Right kidney (tissue), 9 donors: ENCODE measurements at places on chromosomes 1 and 21.

GRCh38 chr1:213326281-213327016 lies 275.4 kb downstream of the RPS6KC1 start:
- no peak for DNase-seq

GRCh38 chr1:967466-968343 lies 1.4 kb downstream of the PLEKHN1 start:
- DNase-seq = no peak

- peak; percentile 45 for DNase-seq
Measured at GRCh38 chr21:38352536-38353219, 95.9 kb downstream of the KCNJ15 start.

DNA sequence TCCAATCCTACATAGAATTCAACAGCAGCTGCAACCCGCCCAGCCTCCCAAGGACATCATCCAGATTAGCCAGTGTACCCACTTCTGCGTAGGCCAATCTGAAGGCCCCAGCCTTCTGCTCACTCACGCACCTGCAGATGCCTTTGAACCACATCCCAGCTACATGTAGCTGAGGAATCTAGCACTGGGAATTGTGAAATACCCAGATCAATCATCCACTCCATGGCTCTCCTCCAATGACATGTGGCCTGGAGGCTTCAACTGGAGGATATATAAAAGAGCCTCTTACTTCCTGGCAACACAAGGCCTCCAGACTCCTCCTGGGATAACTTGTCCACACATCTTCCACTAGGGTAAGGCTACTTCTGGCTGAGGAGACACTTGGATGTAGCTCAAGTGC lies at the start of gene LCE6A:
Gene LCE6A, plus strand, starts transcription at position 301 of the 400 bp plus-strand sequence. CDS start 665 bp downstream, outside the sequence.
- DNase-seq = no peak

DNA sequence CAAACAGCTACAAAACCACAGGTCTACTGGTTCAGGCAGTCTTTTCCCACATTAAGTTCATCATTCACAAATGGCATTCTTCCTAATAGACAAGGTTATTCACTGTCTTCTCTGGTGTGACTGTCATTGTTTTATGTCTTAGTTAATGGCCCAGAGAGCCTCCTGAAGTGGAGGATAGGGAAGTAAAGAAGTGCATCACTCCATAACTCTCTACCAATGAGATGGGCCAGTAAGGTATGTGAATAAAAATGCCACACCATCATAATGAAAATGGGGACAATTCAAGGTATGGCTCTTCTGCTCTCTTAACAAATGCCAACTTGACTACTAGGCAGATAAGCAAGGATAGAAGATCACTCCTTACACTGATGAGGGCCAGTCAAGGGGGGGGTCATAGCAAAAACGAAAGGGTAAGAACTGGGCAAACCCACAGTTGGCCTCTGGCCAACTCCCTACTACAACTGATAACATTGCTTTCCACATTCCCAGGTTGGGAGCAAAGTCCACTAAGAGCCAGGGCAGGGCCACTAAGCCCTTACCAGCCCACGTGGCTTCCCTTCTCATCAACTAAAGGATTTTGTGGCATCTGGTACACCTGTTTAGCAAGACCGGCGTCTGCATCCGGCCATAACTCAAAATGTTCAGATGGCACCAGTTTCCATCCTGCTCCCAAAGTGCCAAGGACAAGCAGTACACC lies 10.0 kb downstream of the PABPC4 start:
- DNase-seq = no peak

GRCh38 chr1:60573726-60574409 lies 500.3 kb upstream of the C1orf87 start:
- no peak for DNase-seq

DNA sequence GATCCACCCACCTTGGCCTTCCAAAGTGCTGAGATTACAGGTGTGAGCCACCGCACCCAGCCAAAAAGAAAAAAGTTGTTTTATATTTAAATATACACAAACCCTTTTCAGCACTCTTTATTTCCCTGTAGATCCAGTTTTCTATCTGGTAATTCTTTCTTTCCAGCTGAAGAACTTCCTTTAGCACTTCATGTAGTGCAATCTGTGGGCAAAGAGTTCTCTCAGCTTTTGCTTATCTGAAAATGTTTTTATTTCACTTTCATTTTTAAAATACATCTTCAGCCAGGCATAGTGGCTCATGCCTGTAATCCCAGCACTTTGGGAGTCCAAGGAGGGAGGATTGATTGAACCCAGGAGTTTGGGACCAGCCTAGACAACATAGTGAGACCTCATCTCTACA lies 28.5 kb upstream of the HYI start:
- no peak for DNase-seq

- DNase-seq = no peak
Measured at GRCh38 chr21:30839304-30839703, 9.7 kb upstream of the KRTAP7-1 start.

- DNase-seq = no peak
Measured at GRCh38 chr1:48887796-48888195, 111.1 kb upstream of the BEND5 start.

DNA sequence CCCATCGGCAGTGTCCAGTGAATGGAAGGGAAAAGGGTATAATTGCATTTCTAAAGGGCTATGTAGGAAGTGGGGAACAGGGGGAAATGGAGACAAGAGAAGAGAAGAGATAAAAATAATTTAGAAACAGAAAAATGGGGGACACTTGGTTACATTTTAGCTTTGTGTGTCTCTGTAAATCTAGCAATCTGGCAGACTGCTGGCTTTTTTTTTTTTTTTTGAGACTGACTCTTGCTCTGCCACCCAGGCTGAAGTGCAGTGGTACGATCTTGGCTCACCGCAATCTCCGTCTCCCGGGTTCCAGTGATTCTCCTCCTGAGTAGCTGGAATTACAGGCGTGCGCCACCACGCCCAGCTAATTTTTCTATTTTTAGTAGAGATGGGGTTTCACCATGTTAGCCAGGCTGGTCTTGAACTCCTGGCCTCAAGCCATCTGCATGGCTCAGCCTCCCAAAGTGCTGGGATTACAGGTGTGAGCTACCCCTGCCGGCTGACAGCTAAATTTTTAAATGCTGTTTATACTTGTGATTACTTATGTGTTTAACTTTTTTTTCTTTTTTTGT lies 53.4 kb downstream of the AGPAT3 start:
- DNase-seq = no peak

- DNase-seq = no peak
Measured at GRCh38 chr1:188056011-188056410, 1227.3 kb downstream of the PLA2G4A start.

GRCh38 chr1:168091720-168092550 lies 44.8 kb downstream of the GPR161 start:
- DNase-seq = no peak
